HT-29 (cell line): ENCODE measurements at places on chromosomes 3 and 15.

DNA sequence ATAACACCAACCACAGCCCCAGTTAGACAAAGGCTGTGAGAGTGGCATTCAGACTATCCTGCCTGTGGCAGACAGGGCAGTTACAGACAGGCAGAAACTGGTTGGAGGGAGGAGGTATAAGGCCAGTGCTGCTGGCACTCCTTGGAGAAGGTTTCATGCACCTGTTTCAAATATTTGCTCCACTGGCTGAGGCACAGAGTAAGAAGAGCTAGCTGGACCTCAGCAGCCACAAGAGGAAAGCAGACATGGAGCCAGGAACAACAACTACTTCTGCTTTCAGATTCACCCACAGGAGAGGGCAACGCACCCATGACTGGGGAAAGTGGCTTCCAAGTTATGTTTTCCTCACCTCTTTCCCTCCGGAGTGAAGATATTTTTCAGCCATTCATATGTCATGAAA lies 11.5 kb upstream of the PRKAR2A start:
- DNase-seq = no peak

- no peak for DNase-seq
Observed at GRCh38 chr3:14352002-14352627, 50.3 kb upstream of the SLC6A6 start.

GRCh38 chr3:169146179-169146665 lies 517.3 kb downstream of the MECOM start:
- DNase-seq = peak; percentile 83

DNA sequence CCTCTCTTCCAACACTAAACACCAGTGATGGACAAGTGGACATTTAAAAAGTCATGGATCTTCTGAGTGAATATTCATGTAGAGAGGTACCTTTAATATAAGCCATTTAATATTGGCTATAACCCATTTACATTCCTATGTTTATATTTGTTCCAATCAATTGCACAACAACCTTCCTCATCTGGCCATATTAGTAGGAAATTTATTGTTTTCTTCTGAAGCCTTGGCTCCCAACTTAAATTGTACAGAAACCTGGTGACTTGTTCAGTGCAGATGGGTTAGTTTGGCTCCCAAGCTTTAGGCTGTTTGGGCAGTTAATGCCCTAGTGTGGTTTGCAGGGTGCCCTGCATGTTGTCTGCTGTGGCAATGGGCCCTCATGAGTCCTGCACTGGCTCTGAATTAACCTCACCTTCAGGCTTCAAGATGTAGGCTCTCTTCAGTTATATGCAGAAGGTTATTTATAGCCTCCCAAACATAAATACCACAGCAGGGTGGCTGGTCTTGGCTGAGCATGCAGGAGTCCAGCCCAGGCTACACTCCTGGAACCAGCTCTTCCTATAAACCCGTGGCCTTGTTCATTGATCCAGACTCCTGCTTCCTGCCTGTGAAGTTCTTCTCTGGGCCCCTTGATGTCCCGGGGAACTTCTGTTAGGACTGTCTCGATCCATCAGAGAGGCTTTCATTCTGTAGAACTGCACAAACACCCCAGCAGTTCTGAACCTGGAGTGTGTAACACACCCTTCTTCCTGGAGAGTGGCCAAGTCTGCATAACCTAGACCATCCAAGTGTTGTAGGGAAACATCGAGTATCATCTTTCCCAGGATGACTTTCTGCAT lies 57.0 kb downstream of the DUT start:
- no peak for DNase-seq

GRCh38 chr15:48766196-48766595 lies 44.7 kb downstream of the CEP152 start:
- no peak for DNase-seq

- no peak for DNase-seq
Observed at GRCh38 chr3:135329479-135329878, 534.4 kb downstream of the EPHB1 start.

DNA sequence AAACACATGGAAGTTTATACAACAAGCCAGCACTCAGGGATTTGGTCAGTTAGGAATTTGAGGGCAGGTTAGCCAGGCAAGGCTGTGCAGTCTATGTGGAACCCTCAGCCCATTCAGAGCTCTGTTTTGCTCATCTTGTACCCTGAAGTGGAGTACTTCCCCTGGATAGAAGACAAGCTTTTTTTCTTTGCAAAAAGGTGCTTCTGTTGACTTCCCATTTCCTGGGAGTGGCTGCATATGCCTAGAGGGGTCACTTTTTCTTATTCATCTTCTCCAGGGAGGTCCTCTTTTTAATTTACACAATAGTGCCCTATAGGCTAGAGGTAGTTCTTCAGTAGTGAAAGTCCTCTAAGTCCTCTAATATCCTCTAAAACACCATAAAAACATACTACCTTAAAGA lies 225.0 kb upstream of the P2RY1 start:
- DNase-seq = no peak

DNA sequence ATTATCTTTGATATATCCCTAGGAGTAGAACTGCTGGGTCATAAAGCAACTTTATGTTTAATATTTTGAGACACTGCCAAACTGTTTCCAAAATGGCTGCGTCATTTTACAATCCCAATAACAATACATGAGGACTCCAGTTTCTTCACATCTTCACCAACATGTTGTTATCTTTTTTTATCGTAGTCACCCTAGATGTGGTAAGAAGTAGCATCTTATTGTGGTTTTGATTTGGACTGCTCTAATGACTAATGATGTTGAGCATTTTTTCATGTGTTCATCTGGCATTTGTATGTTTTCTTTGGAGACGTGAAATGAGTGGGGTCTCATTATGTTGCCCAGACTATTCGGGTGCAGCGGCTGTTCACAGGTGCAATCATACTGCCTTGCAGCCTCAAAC lies 83.8 kb downstream of the MAP4 start:
- DNase-seq = no peak

- DNase-seq = peak; percentile 63
Observed at GRCh38 chr15:76866716-76867321, 38.3 kb downstream of the SCAPER start.

DNA sequence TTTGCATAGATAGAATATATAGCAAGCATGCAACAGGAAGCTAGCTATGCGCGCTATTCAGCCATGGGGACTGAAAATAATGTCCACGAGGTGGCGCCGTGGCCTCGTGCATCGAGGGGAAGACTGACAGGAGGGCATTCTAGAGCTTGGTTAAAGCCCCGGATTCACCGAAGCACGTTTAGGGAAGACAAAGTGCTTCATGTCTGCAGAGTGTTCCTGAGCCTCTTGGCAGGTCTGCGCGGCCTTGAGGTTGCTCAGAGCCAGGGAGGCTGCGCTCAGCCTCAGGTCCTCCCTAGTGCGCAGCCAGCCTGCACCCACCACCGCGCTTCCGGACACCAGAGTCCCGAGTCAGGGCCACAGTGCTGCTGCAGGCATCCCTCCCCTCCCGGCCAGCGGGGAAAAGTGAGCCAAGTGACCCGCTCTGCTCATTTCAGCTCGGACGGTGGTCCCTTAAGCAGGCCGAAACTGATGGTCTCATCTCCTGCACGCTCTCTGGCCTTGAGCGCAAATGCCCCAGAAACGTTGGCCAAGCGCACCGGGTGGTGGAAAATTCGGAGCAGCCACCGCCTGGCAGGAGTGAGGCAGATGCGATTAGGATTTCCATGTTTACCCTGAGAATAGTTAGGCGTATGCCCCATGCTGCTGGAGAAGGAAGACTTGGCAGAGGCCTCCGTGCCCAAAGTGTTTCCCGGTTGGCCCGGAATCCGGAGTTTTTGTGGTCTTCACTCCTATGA lies 24.8 kb downstream of the GABRA5 start:
- peak; percentile 76 for DNase-seq

DNA sequence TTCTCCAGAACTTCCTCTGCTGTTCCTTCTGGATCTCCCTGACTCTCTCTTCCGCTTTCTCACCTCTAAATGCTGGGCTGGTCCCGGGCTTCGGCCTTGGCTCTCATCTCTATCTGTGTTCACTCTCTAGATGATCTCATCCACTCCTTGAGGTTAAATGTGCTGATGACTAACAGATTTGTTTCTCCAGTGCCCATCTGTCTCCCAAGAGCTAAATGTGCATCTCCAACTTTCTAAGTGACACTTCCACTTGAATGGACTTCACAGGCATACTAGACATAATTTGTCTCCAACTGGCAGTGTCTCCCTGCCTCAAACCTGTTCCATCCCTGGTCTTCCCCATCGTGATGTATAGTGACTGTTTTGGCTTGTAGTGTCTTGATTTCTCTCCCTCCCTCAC lies 95.3 kb downstream of the ITPR1 start:
- DNase-seq = no peak

- DNase-seq = no peak
Observed at GRCh38 chr3:168583977-168584376, 488.3 kb upstream of the GOLIM4 start.

DNA sequence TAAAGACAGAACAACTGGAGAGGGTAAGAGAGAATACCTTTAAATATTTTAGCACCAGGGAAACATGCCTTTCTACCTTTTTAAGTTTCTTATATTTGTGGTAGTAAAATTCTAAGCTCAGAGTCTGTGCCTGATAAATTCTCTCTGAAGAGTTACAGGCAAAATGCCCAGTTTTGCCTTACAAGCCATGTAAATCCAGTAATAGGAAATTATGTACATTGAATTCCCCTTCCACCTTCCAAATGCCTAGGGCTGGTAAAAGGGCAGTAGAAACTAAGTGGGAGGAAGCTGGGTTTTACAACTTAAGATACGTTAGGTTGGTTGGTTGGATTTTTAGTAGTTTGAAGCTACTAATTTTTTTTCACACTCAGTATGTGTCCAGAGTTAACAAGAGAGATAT lies 43.1 kb upstream of the TP63 start:
- no peak for DNase-seq

GRCh38 chr3:18812316-18812715 lies 336.0 kb upstream of the KCNH8 start:
- DNase-seq = peak; percentile 58

DNA sequence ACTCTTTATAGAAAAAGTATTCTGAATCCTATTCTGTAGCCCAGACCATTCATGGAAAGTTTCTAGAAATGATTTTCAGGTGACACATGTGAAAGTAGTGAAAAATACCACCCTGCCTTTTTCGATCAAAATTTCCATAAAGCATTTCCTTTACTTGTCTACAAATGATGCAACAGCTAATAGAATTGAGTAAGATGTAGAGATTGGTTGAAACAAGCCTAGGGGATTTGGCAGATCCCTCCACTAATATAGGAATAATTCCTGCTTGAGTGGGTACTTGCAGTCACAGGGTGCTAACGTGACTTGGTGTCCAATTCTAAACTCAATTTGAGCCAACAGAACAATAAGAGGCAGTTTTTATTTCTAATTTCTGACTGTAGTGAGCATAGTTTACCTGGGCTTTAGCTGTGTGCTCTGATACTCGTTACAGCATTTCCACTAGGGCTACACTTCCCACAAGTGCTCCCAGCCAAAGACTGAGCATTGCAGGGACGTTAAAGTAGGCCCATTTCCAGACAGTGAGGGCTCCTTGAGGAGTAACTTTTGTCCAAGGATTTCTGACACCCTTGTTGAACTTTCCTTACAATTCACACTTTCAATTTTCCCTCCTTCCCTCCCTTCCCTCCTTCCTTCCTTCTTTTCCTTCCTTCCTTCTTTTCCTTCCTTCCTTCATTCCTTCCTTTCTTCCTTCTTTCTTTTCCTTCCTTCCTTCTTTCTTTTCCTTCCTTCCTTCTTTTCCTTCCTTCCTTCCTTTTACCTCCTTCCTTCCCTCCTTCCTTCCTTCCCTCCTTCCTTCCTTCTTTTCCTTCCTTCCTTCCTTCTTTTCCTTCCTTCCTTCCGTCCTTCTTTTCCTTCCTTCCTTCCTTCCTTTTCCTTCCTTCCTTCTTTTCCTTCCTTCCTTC lies 53.9 kb upstream of the TP63 start:
- DNase-seq = no peak
